Amniotic epithelial cell (primary cell): ENCODE measurements at places on chromosomes 3 and 15.
A peak's percentile ranks its signal among the peaks of the same experiment; 100 is the strongest.

GRCh38 chr3:142663865-142664264, 60.0 kb upstream of the TRPC1 start:
- no peak for DNase-seq

DNA sequence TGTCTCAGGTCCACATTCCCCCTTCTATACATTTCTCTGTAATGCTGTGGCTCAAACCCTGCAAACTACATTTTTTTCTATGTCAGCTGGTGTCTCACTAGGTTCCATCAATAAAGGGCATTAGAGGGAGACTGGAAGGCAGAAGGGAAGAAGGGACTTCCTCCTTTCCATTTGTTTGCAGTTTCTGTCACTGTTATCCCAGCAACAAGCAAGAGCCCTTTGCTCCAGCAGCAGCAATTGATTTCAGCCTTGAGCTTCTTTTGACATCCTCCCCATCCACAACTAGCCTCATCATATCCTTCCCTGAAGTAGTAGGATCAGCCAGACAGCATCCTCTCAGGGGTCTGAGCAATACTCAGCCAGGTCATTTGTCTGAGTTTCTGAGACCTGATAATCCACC, 5.3 kb upstream of the NCK1 start:
- DNase-seq, result no peak

- DNase-seq, result peak; percentile 74
These were observed 113.2 kb downstream of the TCF12 start for GRCh38 chr15:57031605-57032004.

DNA sequence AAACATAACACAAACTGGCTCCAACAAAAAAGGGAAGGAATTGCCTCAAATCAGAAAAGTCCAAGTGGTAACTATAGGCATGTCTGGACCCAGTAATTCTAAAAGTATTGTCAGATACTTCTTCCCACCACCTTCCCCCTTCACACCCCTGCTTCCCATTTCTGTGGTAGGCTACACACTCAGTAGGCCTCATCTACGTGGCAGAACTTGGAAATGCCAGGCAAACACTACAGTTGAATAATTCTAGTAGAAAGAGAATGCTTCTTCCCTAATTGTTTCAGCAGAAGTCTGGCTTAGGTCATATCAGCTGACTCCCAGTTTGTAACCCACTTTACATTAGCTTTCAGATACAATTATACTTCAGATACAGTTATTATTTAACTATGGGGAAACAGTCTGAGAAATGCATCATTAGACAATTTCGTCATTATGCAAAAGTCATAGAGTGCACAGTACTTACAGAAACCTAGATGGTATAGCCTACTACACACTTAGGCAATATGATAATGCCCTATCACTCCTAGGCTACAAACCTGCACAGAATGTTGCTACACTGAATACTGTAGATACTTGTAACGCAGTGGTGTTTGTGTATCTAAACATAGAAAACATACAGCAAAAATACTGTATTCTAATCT, 6.4 kb downstream of the SETMAR start:
- DNase-seq, result no peak

DNA sequence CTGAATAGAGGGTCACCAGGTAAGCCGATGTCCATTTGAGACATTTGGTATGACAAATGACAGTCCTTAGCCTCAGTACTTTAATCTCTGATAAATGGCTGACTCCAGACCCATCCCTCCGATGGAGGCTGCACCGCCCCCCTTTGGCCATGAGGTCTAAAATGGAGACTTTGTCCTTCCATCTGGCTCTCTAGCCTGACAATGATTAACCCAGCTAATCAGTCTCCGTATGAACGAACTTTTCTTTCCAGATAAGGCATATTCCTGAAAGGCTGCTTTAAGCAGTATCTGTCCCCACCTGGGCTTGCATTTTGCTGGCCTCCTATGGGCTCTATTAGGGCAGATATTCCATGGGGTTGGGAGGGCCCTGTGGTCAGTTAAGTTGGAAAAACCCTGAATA, 10.8 kb upstream of the MYZAP start:
- DNase-seq, result no peak

DNA sequence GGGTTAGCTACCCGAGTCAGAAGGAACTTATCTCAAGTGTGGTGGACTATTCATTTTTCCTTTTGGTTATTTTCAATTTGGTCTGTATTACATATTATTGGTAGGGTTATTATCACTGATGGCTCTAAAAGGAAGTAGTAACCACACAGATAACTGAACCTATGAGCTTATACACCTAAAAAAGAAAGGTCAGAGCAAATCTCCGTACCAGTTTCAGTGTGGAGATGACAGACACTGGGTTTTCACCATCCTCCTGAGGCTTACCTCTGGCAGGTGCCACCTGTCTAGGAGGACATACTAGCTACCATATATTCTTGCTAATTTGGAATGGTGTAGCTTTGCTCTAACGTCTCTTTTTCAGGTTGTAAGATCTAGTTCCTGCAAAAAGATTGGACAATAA, 10.2 kb downstream of the GAP43 start:
- no peak for DNase-seq

- no peak for DNase-seq
These were observed 24.7 kb downstream of the ZBBX start for GRCh38 chr3:167355446-167355845.

GRCh38 chr15:29151484-29151857, 118.2 kb downstream of the NSMCE3 start:
- no peak for DNase-seq

DNA sequence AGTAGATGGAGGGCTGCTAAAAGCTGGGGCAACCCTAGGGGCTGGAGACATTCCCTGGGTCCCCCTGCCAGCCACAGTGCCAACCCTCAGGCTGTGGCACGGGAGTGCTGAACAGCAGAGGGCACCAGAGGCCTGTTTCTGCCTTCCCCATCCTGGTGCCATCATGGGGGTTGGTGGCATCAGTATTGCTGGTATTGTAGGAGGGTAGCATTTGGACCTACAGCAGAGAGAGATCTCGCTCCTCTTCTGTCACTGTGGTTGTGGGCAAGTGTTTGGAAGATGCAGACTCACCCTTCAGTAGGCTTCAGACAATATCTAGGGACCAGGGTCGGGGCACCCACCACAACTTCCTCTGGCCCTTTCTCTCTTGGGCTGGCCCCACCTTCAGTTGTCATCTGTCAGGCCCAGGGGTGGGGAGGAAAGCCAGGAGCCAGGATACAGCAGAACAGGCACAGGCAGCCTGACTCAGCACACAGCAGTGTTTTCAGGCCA, 123.5 kb downstream of the RPLP1 start:
- peak; percentile 18 for DNase-seq

DNA sequence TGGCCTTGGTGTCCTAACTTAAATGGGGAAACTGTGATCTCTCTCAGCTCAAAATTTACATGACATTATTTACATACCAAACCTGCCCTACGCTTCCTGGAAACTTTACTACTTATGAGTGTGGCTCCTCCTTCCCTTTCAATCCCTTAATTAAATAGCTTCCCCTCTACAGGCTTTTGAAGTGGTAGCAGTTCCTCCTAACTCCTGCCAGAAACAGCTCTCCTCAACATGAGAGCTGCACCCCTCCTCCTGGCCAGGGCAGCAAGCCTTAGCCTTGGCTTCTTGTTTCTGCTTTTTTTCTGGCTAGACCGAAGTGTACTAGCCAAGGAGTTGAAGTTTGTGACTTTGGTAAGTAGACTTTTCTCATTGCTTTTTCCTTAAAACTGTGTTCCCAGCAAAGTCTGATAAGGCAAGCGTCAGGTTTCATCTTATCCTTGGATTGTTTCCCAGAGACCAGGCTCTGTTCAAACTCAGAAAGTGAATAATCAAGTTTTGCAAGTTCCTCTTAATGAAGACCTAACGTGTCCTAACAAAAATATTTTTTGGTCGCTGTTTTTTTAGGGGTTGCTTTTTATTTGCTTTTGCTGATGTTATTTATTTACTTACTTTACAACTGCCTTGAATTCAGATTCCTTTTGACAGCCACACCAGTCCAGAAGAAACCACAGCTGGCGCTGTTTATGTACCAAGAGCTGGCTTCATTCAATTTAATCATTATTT, at the start of gene ACP3:
Gene ACP3, plus strand, starts transcription at position 179 of the 720 bp plus-strand sequence. Its CDS starts 50 bp downstream, at position 229.
- DNase-seq, result peak; percentile 91

- DNase-seq, result peak; percentile 84
These were observed 13.3 kb downstream of the ITGA11 start for GRCh38 chr15:68418611-68419161.

DNA sequence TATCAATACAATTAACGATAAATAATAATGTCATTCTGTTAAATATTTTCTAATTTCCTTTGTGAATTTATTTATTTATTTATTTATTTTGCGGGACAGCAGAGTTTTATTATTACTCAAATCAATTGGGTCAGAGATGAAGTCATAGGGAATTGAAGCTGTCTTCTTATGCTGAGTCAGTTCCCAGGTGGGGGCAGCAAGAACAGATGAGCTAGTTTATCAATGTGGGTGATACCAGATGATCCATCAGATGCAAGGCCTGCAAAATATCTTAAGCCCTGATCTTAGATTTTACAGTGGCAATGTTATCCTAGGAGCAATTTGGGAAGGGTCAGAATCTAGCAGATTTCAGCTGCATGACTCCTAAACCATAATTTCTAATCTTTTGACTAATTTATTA, 1050.3 kb downstream of the OTOL1 start:
- no peak for DNase-seq

GRCh38 chr3:117979466-117979865, 1055.2 kb downstream of the IGSF11 start:
- DNase-seq, result no peak

GRCh38 chr15:91863621-91864255, 10.2 kb downstream of the SLCO3A1 start:
- DNase-seq, result no peak

DNA sequence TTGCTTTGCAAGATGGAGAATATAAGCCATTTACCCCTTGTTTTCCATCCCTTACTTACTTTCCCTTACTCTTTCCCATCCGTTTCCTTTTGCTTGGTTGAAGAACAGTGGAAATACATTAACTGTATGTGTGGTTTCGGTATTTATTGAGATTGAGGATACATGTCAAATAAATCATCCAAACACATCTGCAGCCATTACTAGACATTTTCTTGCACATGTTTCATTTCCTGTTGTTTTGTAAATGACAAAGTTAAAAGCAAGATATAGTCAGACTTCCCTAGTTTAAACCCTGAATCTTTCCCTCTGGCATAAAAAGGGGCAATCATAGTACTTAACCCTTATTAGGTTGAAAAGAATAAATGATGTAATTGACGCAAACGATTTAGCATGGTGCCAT, 82.1 kb upstream of the BCHE start:
- no peak for DNase-seq

DNA sequence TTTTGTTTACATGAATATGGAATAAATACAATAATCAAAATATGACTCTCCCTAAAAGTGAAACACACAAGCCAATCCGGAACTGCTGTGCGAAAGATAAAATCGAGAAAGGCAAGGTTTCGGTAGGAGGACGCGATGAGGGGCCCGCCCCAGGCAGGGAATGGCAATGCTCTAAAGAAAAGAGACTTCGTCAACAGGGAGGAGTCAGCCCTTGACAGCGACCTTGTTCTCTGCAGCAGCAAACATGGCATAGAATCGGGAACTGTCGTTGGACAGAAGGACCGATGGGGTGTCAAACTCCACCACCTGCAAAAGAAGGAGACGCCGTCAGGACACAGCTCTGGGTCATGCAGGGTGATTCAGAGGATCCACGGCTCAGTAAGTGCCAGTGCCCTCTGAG, 36.4 kb upstream of the PARL start:
- DNase-seq, result no peak

DNA sequence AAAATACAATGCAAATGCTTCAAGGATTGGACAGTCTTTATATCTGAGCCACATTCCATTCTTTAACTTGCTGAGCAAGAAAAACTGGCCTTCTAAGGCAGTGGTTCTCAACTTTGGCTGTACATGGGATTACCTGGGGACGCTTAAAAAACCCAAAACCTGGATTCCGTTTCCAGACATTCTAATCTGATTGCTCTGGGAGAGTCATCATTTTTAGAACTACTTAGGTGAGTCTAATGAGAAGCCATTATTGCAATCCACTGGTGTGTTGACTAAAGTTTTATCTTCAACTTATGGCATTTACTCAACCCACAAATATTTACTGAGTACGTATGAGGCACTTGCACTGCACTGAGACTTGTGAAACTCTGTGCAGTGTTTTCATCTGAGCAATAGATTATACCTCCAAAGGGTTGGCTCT, 195.7 kb upstream of the ATP11B start:
- DNase-seq, result peak; percentile 80

GRCh38 chr15:36601952-36602351, 22.5 kb downstream of the CDIN1 start:
- no peak for DNase-seq

GRCh38 chr3:82093641-82094040, 332.2 kb upstream of the GBE1 start:
- DNase-seq, result no peak

DNA sequence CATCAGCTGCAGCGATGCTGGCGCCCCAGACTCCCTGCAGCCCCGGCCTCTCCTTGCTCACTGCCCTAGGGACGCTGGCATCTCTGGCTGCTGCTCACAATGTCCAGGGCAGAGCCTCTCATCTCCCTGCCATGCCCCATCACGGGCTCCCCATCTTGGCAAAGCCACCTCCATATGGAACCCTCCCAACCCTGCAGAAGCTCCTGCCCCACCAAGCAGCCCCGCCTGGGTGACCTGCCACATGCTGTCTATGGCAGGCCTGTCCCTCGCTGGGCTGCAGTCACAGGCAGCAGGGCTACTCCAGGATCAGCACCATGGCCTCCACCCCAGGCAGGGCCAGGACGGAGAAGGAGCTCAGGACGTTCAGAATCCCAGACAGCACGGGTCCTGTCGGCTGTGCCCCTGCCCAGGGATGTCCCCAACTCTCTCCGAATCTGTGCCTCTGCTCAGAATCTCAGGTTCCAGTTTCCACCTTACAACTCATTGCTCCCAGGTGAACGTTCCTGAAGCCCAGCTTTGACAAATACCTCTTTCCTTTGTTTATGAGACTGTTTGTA, 58.4 kb downstream of the PLXNA1 start:
- DNase-seq, result no peak

- DNase-seq, result no peak
These were observed 1.2 kb upstream of the ZBTB20 start for GRCh38 chr3:115148142-115148790.

DNA sequence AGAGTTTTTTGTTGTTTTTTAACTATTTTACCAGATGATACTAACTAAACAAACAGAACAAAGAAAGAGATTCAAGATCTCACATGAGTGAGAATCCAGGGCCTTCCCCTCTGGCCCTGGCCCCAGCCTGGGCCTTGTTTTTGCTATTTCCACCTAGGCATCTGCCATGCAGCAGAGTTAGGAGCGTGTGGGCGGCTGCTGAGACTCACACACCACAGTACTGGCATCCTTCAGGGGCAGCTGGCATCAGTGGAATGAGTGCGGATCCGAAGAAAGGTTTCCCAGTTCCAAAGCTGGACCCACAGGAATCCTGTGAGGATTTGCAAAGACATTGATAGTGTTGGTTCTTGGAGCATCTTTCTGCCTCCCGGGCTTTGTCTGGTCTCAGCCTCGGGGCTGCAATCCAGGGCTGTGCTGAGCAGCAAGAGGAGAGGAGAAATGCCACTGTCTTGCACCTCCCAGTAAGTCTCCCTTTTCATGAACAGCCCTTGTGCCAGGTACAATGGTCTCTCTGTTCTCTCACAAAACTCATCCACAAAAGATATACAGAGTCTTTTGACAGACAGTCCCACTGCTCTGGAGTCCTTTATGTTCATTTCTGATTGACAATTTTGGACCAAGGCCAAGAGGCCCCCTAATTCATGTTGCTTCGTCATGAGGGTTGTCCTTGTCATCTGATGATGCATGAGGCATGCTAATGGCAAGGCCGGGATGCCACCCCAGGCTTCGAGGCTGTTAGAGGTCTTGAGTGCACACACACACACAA, 46.6 kb downstream of the APH1B start:
- DNase-seq, result no peak
